T-helper 2 cell (primary cell): ENCODE measurements at places on chromosomes 12 and 14.

- DNase-seq, result no peak
Observed at GRCh38 chr14:56400109-56400825, 179.3 kb upstream of the TMEM260 start.

DNA sequence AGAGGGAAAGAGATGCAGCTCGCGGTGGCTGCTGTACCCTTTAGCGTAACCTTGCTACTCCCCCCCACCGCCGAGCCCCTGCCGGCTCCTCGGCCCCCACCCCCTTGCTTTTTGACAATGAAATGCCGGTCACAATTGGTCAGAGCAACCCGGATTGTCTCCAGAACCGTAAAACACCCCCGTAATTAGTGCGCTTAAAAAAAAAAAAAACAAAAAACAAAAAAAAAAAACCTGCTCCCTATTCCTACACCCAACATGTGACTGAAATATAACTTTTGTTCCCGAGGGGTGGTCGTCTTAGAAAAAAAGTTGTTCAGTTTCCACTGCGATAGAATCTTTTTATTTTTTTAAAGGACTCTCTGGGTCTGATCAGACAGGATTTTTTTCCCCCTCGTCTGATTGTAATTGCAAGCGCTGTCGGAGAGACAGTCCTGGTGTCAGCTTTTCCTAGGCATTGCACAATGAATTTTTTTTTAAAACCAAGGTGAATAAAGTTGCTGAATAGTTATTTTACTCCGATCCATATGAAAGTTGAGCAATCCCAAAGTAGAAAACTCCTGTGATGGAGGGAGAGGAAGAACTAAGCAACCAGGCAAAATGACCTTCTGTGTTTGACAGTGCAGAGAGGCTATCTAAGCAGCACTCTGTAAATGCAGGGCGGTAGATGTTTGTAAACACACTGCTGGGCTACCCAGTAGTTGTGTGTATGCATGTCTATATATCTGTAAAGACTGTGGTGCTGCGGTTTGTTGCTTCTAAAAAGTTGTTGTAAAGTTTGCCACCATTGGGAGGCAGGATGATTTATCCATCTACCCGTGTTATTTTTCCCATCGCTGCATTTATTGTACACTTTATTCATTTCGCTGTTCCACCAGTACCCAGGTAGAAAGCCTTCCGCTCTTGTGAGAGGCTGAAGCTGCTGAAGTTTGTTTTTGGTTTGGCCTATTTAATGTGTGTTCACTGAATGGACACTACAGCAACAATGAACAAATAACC is 1.1 kb downstream of the ETV6 start:
- peak; percentile 15 for DNase-seq

DNA sequence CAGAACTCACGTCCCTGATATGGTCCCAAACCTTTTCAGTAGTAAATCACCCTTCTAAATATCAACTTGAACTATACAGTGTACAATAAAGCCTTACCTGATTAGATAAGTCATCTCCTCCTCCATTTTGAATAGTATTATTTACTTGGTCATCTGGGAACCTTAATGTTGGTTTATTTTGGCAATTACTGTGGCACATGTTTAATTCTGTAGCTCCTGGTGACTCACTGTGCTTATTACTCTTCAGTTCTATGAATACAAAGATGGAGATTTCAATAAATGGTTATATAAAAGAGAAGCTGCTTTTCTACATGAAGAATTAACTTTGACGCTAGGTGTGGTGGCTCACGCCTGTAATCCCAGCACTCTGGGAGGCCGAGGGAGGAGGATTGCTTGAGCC is 25.4 kb downstream of the MIS18BP1 start:
- DNase-seq, result no peak

DNA sequence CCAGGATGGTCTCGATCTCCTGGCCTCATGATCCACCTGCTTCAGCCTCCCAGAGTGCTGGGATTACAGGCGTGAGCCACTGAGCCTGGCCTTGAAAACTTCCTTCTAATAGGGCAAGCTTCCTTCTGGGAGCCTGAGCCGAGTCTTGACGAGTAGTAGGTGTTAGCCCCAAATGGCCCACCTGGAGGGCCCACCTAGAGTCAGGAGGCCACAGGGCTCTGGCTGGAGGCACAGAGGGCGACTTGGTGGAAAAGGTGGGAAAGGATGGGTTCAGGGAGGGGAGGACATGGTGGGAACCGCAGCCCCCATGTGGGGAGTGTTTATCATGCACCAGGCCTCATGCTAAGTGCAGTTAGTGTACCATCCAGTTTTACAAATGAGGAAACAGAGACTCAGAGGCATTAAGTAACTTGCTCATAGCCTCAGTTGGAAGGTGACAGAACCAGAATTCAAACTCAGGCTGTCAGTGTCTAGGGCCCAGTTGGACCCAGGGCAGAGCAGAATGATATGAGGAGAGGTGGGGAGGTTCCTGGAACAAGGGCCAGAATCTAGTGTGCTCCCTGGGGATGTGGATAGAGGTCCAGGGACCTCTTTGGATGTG is 3.1 kb upstream of the LRP1-AS start:
- DNase-seq, result no peak

- DNase-seq, result no peak
Observed at GRCh38 chr14:21015312-21015711, 9.5 kb downstream of the NDRG2 start.

- DNase-seq, result no peak
Observed at GRCh38 chr14:60197629-60198303, 32.6 kb upstream of the DHRS7 start.

DNA sequence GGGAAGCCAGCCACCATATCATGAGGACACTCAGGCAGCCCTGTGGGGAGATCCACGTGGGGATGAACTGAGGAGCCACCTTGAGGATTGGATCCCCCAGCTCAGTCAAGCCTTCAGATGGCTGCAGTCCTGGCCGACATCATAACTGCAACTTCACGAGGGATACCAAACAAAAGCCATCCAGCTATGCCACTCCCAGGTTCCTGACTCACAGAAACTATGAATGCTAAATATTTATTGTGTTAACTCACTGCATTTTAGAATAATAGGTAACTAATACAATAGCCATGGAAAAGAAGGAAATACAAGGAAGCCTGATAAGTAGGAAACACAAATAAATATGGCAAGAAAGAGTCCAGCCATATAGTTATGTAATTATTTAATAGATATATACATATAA is 42.1 kb upstream of the FAM222A start:
- no peak for DNase-seq

- peak; percentile 79 for DNase-seq
Observed at GRCh38 chr14:91349481-91350074, 68.0 kb downstream of the CCDC88C start.

DNA sequence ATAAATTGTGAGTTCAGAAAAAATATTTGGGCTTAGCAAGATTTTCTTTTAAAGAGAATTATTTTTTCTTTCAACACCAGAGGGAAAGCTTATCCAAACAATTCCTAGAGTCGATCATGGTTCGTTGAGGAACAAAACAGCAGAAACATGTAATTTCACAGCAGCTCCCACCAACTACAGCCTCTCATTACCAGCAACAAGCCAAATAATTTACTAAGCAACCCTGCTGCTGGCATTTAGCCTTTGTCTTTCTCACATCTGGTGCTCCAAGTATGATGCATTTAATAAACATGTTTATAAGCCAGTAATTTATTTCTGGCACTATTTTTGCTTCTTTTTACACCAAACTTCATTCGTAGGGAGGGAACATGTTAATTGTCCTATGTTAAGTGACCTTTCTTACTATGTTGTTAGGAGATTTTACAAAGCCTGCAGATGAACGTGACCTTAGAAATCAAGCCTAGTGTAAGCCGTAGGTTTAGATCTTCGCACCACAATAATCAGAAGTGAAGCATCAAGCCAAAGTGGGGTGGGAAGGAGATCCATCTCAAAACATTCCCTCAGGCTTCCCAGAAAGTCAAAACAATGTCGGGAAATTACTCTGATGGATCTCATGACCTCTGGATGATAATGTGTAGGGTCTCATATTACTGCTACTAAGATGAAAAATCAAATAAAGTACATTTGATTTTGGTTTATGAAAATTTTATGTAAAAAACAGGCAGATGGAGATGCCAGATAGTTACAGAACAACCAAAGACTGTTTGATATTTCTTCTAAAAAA is 128.4 kb downstream of the RPAP3 start:
- no peak for DNase-seq

GRCh38 chr12:56932867-56933266 is 1.3 kb downstream of the SDR9C7 start:
- no peak for DNase-seq

- DNase-seq, result no peak
Observed at GRCh38 chr14:82412545-82412944, 878.9 kb upstream of the SEL1L start.

DNA sequence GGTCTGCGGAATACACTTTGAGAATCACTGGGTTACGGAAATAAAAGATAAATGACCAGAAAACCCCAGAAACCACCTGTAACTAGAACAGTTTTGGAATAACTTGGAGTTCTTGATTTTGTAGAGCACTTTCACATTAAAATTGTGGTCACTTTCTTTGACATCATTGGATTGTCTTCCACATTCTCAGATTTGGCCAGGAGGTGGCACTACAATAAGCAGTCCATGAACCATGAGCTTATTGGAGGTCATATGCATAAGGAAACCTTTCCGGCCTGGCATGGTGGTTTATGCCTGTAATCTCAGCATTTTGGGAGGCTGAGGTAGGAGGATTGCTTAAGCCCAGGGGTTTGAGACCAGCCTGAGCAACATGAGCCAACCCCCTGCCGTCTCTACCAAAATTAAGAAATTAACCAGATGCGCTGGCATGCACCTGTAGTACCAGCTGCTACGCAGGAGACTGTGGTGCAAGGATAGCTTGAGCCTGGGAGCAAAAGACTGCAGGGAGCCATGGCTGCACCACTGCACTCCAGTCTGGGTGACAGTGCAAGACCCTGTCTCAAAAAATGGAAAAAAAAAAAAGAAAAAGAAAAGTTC is 107.7 kb upstream of the CAND1 start:
- DNase-seq, result no peak

- no peak for DNase-seq
Observed at GRCh38 chr14:70897464-70897863, 9.8 kb upstream of the PCNX1 start.

DNA sequence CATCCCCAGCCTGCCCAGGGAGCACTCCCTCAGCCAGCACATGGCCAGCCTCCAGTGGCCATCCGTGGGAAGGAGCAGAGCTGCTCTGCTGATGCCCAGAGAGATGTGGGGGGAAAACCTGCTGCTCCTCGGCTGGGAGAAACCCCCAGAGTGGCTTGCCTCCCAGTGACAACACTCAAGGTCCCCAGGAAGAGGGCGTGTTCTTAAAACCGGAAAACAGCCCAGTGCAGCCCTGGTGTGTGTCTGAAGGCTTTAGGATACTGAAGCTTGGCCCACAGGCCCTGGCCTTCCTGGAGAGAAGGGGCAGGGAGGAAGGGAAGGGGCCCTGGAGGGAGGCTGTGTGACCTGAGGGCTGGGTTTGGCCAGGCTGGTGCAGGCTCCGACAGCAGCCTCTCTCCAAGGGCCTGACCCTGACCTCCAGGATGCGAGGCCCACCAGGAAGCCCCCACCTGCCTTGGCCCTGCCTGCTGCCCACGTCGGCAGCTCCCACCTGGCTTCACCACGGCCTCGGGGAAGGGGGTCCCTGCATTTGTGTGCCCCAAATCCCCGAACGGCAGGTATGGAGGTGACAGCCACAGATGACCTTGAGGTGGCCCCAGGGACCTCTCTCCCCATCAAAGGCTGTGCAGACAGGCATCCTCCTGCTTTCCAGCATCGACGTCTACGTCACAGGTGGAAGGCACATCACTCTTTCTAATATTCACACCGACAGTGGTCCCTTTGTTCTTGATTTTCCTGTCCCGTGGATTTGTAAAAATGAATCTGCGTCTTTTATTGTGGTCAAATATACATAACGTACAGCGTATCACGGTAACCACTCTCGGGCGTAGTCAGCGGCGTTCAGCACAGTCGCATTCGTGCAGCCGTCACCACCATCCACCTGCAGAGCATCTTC is 190.0 kb upstream of the C14orf180 start:
- DNase-seq, result peak; percentile 43

DNA sequence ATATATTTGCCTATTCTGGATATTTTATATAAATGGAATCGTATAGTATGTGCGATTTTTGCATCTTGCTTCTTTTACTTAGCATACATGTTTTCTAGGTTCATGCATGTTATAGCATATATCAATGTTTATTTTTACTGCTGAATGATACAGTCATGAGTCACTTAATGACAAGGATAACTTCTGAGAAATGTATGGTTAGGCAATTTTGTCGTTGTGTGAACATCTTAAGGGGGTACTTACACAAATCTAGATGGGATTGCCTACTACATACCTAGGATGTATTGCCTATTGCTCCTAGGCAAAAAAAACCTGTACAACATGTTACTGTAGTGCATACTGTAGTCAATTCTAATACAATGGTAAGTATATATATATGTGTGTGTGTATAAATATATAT is 8.8 kb downstream of the USP15 start:
- no peak for DNase-seq

DNA sequence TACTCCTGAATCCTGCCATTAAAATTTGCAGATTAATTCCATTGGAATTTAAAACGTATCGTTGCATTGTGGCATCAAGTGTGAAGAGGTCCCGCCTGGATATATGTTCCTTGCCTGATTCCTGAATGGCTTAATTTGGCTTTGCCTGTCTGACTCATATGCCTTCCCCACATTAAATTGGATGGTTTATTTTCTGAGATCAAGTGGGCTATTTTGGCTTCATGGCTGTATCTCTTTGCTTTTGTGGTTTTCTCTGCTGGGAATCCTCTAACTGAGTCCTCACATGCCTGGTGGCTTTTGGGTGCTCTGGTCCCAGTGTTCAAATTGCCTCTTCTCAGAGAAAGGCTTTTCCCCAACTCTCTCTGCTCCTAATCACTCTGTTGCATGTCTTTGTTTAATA is 127.9 kb upstream of the DYRK2 start:
- no peak for DNase-seq
